ENCODE measurements at places on chromosomes 12 and 14.

GRCh38 chr12:5308996-5309395 lies 122.9 kb upstream of the NTF3 start:
- DNase-seq: no peak

- DNase-seq: no peak
Observed at GRCh38 chr12:11875414-11875935, 195.3 kb upstream of the BCL2L14 start.

- no peak for DNase-seq
Observed at GRCh38 chr14:103057028-103057371, 349 bp downstream of the CDC42BPB start.

DNA sequence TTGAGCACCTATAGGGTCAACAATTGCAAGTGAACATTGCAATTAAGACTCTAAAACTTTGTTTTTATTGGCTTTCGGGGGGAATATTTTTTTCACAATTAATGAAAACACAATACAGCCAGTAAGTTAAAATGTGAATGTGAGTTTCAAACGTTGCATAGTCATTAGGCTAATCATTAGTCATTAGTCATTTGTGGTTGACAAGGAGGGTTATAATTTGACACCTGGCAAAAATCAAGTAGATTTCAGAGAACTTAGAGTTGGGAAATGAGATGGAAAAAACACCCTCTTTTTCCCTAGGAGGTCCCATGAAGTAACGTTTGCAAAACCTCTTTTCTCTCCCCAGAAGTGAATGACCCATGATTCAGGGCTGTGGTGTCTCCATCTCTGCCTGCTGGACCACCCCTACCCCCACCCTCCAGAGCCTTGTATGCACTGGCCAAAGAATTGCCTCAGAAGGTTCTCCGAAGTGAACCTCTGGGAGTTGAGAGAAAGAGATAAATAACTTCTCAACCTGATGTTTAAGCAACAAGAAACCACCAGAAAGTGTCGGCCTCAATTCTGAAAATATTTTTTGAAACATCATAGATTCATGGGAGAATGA lies 196.3 kb downstream of the PAX9 start:
- no peak for DNase-seq

GRCh38 chr12:82652071-82652470 lies 34.6 kb upstream of the TMTC2 start:
- DNase-seq: no peak

DNA sequence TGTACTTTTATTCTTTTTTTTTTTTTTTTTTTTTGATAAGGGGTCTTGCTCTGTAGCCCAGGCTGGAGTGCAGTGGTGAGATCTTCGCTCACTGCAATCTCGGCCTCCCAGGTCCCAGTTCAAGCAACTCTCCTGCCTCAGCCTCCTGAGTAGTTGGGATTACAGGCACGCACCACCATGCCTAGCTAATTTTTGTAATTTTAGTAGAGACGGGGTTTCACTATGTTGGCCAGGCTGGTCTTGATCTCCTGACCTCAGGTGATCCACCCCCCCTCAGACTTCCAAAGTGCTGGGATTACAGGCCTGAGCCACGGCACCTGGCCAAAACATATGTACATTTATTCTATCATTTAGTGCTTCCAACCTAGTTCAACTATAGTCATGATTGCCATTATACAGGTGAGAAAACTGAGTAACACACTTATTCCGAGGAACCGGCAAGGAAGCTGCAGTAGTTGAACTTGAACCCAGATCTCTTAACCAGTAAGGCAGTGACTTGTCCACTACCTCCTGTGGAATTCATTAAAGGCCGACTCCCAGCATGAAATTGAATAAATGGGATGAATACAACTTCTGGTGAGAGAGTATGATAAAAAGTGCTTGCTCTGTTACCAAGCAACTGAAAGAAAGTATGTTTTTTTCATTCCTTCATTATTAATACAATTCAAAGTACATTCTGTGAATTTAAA lies 755 bp upstream of the ATF7IP start:
- no peak for DNase-seq

DNA sequence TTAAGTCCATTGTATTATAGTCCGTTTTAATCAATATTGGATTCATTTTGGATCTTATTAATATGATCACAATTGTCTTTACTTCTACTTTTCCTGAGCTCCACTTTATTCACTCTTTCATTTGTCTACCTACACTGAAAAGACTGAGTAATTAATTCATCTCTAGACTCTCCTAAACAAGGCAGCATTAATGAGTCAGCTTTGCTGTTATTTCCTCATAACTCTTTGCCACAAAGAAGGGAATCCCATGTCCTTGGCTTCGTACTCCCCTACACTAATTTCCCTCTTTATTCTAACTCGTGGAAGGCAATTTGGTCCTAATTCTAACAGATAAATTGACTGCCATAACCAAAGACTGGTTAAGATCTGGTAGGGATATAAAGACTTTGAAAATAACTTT lies 91.9 kb downstream of the ARMH4 start:
- DNase-seq: no peak

- DNase-seq: no peak
Observed at GRCh38 chr12:32788405-32788804, 32.7 kb upstream of the YARS2 start.

GRCh38 chr14:54443981-54444380 lies 2.8 kb upstream of the CNIH1 start:
- DNase-seq: no peak

- no peak for DNase-seq
Observed at GRCh38 chr12:33222357-33222756, 217.3 kb downstream of the SYT10 start.

- DNase-seq: peak; percentile 37
Observed at GRCh38 chr14:70999117-70999516, 91.9 kb downstream of the PCNX1 start.

GRCh38 chr12:92995258-92995903 lies 66.3 kb upstream of the EEA1 start:
- DNase-seq: no peak

GRCh38 chr14:71166180-71166837 lies 259.1 kb downstream of the PCNX1 start:
- DNase-seq: no peak

DNA sequence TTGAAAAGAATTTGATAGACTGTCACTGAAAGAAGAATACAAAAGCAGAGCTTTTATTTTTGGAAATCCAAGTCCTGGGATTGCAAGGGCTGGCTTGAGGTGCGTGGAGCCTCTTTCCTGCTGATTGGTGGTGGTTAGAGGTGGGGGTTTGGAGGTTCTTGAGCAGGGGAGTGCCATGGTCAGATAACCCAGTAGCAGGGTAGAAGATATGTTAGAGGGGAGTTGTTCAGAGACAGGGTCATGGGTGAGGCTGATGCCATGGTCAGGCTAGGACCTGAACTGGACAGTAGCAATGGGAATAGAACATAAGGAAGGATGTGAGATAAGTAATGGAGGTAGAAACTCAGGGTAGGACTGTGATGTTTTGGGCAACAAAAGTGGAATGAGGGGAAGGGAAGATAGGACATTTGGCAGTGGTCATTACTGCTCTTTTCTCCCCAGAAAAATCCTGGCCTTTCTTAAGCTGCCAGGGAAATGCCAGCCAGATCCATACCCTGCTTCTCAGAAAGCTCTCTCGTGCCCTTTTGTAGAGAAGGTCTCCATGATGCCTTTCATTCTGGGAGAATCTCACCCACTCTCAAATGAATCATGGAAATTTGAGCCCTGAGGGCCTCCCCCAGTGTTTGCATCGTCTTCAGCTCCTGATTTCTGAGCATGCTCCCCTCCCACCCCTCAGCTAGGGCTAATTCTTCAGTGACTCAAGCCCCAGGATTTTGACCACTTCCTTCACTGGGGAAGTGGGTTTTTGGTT lies 9.5 kb downstream of the EMP1 start:
- DNase-seq: no peak

DNA sequence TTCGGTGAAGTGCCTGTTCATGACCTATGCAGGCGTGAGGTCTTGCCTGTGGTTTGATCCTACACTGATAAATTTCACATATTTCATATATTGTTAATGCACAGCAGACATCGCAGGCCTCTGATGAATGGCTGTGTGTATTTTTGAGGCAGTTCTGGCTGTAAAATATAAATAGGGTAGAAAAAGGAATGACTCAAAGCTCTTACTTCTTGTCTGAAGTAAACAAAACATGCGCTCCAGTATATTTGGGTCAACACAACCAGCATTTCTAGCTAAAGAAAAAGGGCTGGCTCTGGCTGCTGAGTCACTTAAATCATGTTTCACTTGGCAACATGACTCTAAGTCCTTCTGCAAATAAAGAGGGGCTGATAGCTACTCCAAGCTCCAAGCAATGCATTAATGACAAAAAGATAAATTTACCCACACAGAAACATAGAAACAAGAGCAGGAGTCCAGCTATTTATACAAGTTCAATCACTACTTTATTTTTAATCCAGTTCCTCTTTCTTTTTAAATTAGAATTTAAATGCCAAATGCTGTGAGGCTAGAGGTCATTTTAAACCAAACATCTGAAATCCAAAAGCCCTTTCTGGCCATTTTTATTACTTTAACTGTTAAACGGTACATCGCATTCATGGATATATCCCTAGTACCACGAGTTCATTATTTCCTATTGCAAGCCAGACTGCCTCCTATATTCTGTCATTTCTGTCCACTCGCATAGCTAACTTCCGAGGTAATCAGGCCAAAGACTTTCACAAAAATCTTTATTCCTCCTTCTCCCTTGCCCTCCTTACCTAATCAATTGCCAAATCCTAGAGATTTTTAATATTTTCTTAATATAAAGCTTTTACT lies 54.3 kb upstream of the TMCC3 start:
- DNase-seq: no peak

Measured in GF-D8 (cell line).